DND-41 (cell line): ENCODE measurements at places on chromosomes 7 and 10.

DNA sequence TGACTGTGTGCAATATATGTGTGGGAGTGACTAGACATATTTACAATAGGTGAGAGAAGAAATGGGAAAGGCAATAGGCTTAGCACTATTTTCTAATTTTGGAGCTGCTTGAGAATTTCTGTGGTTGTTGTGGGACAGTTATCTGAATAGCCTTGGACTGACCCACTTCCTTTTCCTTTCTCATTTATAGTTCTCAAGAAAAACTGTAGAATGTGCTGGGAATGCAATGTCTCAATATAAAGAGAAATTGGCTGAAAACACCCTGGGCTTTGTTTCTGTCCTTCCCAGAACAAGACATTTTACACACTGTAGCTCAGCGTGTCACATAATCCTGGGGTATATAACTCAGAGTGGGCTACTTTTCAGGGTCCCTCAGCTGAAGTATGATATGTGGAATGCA is 153.0 kb upstream of the RHOBTB1 start:
- DNase-seq: no peak
- H3K4me3 ChIP-seq: no peak overlapping the region
- H3K27ac ChIP-seq: no peak overlapping the region
- H3K36me3 ChIP-seq: no peaks in the 10 kb centered on the region
- no peaks in the 10 kb centered on the region for H3K27me3 ChIP-seq
- no peaks in the 10 kb centered on the region for H3K4me1 ChIP-seq

- no peaks in the 10 kb centered on the region for H3K36me3 ChIP-seq
- peaks cover 26% of the 10 kb centered on the region for H3K27me3 ChIP-seq
- no peak for DNase-seq
- no peak overlapping the region for H3K4me3 ChIP-seq
- peaks cover 16% of the 10 kb centered on the region for H3K4me1 ChIP-seq
These were observed 8.4 kb downstream of the CPA2 start for GRCh38 chr7:130274983-130275591.

- H3K27me3 ChIP-seq: no peaks in the 10 kb centered on the region
- DNase-seq: no peak
- H3K36me3 ChIP-seq: no peaks in the 10 kb centered on the region
- no peak overlapping the region for H3K27ac ChIP-seq
- H3K4me1 ChIP-seq: no peaks in the 10 kb centered on the region
These were observed 196.0 kb upstream of the FZD8 start for GRCh38 chr10:35838054-35838453.

- no peak for DNase-seq
- no peak overlapping the region for H3K27ac ChIP-seq
- H3K4me1 ChIP-seq: no peaks in the 10 kb centered on the region
- no peak overlapping the region for H3K4me3 ChIP-seq
- no peaks in the 10 kb centered on the region for H3K27me3 ChIP-seq
These were observed 806.9 kb downstream of the DNAJB9 start for GRCh38 chr7:109376576-109376975.
